CD4-positive, alpha-beta T cell treated with Interleukin-2 at 100 ng/mL for 4 hours (primary cell): ENCODE measurements at places on chromosomes 12 and 14.
A peak's percentile ranks its signal among the peaks of the same experiment; 100 is the strongest.

DNA sequence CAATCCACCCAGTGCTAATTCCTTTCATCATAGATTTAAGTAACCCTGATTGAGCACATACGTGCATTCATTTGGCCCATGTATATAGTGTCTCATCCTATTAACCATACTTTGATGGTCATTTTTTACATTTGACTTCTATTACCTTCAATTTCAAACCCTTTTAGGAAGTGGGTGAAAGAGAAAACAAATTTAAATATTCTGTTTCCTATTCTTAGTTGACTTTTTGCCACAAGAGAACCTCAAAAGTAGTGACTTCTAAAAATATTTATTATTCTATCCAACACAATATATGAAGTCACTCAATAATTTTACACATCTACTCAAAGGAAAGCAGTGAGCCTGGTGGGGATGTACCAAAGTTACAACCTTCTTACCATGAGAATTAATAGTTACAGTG lies 164.9 kb downstream of the CEP128 start:
- no peak for DNase-seq

DNA sequence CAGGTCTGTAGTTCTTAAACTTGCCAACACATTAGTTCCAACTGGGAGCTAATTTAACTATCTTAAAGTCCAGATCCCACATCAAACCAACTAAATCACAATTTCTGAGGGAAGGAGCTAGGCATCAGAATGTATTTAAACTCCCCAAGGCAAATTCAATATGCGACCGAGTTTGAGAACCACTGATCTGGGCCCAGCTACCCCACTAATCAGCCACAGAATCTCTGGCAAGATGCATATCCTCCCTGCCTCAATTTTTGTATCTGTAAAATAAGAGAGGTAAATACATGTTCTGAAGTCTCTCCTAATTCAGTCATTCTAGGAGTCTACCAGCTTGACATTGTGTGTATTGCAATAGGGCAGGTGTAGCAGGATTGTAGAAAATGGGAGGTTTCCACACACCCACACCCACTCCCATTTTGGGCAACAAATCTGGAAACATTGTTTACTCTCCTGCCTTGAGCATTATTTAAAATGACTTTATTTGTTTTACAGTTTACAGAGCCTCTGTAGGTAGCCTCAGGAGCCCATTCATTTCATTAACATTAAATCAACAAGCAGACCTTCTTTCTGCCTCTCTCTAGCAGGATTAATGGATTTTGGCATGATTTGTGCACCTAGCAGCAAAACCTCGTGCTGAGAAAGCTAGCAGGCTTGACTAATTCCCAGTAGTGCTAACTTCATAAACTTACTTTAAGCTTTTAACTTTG lies 15.6 kb downstream of the LGR5 start:
- DNase-seq: no peak

- DNase-seq: no peak
Observed at GRCh38 chr12:69437073-69437472, 33.1 kb upstream of the FRS2 start.

GRCh38 chr12:108939594-108939993 lies 59.7 kb downstream of the DAO start:
- peak; percentile 23 for DNase-seq

DNA sequence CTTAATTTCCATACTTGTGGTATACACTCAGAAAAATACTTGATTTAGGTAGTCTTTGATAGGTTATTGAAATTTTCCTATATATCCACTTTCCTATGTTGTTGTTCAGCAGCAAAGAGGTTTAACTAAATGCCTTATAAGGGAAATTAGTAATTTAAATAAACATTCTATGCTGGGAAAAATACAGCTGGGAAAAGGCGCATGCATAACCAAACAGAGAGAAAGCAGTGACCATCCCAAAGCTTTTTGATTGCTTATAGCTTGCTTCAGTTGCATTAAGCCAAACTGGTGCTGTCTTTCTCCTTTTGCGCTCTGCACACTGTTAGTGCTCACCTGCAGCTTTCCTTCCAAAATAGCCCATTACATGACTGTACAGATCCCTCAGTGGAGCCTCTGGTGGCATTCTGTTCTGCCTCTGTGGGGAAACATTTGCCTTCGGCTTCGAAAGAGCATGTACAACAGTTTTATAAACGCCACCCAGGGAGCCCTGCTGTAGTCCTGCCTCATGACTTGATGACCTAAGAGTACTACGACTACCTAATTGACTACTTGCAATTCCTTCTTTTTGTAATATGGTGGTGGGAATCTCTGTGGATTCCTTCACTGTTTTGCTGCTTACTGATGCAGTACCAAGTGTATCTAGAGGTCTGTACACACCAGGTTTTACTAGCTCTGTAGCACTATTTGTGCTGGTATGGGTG lies 120.8 kb downstream of the RALGAPA1 start:
- no peak for DNase-seq

DNA sequence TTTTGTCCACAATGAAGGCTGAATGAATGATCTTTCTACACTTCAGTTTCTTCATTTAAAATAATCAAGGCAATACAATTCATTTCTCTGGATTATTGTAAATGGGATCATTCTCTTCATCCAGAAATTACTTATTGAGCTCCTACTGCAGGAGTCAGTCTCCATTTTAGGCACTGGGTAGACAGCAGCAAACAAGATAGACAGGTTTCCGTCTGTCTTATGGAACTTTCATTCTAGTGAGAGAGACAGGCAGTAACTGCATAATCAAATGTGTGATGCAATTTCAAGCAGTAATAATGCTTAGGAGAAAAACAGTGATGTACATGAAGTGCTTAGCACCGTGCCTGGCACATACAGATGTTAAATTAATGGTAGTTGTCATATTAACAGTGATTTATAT lies 118.9 kb downstream of the SUDS3 start:
- DNase-seq: no peak

GRCh38 chr12:1949771-1950470 lies 31.5 kb upstream of the CACNA2D4 start:
- DNase-seq: no peak

GRCh38 chr12:28866715-28867503 lies 282.2 kb upstream of the FAR2 start:
- DNase-seq: no peak

DNA sequence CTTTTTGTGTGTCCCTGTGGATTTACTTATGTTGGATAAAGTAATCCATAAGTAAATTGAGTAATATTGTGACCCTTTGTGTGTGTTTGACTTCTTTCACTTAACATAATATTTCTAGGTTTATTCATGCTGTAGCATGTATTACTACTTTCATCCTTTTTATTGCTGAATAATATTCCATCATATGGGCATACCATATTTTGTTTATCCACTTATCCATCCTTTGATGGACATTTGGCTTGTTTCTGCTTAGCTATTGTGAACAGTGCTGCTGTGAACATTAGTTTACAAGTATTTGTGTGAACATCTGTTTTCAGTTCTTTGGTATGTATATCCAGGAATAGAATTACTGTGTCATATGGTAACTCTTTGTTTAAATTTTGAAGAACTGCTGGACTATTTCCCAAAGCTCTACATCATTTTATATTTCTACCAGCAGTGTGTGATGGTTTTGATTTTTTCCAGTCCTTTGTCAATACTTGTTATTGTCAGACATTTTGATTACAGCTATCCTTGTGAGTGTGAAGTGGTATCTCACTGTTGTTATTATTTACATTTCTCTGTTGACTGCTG lies 25.2 kb downstream of the G2E3 start:
- DNase-seq: no peak

DNA sequence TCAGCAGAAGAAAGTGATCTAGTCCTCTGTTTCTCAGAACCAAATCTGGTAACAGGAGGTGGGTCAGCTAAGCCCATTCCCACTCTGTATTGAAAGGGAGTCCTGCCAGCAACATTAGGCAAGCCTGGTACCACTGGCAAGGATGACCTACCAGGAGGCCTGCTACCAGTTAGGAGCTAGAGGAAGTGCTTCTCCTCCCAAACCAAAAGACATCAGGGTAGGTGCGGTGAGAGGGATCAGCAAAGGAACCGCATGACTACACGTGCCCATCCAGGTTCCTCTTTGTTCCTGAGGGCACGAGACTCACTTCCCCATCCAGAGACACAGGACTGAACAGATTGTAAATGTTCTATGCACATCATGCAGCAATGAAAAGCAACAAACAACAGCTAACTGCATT lies 2.8 kb downstream of the KLRC4 start:
- DNase-seq: no peak

DNA sequence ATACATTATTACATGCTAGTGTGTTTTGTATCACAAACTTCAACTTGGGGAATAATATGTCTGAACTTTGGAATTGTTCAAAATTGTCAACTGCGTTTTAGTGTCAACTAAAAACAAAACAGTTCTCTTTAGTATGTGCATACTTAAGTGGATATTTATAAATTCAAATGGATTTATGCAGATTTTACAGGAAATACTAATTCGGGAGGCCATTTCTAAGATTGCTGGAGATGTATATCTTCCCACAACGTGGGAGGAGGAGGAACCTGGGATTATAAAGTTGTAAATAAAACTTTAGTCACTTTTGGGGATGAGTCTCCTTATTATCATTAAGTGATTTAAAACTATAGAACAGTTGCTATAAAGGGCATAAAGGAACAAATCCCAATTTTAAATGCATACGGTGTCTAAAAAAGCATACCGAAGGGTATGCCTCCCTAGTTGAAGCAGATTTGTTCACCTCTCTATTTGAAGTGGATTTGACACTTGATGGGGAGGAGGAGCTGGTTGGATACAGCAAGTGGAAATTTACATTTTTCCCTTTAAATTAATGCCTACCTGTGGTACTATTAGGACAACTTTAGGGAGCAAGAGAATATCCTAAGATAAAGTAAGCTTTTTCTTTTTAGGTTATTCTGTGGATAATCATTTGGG lies 2.7 kb downstream of the PDE3A start:
- no peak for DNase-seq

GRCh38 chr12:60052483-60052882 lies 456.7 kb downstream of the SLC16A7 start:
- DNase-seq: no peak

DNA sequence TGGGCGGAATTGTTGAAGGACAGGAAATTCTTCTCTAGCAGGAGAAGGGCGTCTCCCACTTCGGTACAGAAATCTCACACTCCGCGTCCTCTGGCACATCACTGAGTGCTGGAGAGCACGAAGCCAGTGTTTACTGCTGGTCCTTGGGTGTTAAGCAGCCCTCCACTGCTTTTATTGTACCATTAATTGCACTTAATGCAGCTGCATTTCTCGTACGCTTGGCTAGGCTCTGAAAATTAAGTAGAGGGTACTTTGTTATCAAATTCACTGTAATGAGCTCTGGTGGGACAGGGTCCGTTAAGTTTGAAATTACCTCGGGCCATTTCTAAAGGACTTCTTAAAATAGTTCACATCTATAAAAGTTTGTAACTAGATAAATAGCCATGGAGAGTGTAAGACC lies 411.2 kb downstream of the NPAS3 start:
- no peak for DNase-seq

DNA sequence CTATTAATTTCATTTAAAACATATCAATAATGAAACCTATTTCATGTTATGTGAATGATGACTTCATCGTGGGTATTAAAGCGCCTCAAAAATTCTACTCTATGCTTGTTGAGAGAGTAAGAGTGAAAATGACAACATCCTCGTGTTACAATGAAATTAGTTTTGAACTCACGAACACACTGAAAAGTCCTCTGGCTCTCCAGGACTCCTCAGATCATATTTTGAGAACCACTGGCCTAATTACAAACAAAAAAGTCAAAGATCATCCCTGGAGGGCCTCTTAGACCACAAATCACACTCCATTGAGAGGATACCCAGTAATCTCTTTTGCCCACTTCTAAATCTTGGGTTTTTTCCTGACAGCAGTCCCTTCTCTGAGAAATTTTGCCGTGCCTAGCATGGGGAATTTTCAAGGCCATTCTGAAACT lies 19.1 kb downstream of the DAAM1 start:
- DNase-seq: no peak

DNA sequence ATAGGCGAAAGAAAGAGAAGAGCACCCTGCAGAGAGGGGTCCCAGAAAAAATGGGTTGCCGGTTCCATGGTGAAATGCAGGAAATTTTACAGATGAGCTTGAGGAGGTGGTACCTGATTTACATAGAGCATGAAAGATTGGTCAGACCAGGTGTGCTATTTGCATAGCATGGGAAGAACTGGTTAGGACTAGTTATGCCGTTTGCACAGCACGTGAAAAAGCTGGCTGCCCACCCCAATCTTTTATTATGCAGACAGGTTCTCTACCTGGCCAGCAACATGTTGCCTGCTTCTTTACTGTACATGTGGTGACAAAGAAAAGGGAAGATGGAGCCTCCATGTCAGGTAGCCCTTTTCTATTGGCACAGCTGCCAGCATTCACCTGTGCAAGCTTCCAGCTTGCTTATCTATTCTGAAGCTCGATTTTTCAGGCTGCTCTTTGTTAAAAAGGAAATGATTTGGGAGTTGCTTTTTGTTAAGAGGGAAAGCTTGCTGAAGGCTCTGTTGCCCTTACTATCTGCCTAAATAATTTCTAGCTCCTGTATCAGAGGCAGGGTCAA lies 62.9 kb upstream of the ELK3 start:
- DNase-seq: no peak

DNA sequence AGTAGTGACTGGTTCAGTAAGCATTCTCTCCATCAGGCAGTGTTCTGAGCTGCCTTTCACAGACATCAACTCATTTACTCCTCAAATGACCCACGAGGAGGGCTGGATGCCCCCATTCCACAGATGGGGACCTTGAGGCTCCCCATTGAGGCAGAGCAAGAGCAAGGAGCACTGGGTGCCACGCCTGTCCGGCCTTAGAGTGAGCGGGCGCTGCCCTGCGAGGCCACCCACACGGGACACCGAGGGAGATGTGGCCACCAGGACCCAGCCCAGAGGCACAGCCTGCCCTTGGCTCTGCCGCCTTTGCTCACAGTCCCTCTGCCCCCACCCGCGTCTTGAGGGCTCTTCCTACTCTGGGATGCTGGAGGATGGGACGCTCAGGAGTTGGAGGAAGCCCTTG lies 3.0 kb downstream of the FBRSL1 start:
- DNase-seq: no peak

GRCh38 chr12:53343969-53344368 lies 7.8 kb upstream of the SP7 start:
- DNase-seq: no peak

DNA sequence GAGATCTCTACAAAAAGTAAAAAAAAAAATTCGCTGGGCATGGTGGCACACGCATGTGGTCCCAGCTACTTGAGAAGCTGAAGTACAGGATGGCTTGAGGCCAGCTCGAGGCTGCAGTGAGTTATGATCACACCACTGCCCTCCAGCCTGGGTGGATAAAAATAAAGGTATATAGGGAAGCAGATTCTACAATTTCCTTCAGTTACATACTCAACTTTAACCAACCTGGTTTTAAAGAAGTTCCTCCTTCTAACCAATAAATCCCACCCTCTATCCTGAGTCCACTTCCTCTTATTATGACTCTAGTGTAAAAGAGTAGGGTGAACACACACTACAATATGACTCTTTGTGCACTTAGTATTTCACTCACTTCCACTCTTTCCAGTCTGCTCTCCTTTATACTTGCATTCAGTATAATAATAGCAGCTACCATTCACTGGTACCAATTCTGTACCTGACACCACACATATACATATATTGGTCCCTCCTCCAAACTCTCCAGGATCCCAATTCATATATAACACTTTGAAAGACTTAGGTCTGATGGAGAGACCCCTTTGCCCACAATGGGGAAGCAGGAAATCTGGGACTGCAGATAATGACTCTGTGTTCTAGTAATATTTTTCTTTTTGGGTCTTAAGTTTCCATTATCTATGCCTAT lies 2.3 kb downstream of the ARF3 start:
- no peak for DNase-seq
